Stimulated activated CD4-positive, alpha-beta T cell treated with anti-CD3 and anti-CD28 coated beads, Interleukin-4, amount 100 ng/mL, for 24 hours (primary cell): ENCODE measurements at places on chromosomes 16 and 17.
A peak's percentile ranks its signal among the peaks of the same experiment; 100 is the strongest.

DNA sequence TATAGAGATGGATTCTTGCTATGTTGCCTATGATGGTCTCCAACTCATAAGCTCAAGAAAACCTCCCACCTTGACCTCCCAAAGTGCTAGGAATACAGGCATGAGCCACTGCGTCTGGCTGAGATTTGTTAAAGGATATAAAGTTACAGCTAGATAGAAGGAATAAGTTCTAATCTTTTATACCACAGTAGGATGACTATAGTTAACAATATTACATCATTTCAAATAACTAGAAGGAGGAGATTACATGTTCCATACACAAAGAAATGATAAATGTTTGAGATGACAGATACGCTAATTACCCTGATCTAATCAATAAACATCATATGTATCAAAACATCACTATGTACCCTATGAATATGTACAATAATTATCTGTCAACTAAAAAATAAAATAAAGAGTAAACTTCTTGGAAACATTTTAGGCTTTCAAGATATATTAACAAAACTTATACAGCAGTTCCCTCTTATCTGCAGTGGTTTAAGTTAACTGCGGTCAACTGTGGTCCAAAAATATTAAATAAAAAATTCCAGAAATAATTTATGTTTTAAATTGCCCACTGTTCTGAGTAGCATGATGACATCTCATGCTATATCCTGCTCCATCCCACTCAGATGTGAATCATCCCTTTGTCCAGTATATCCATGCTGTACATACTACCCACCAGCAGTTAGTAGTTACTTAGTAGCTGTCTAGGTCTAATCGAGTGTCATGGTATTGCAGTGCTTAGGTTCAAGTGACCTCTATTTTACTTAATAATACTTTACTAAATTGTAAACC, 129.2 kb upstream of the NACA2 start:
- no peak for DNase-seq

GRCh38 chr17:78341559-78342448, 18.1 kb downstream of the SOCS3 start:
- no peak for DNase-seq

GRCh38 chr17:72030067-72030899, 90.5 kb upstream of the SOX9 start:
- DNase-seq: peak; percentile 11

DNA sequence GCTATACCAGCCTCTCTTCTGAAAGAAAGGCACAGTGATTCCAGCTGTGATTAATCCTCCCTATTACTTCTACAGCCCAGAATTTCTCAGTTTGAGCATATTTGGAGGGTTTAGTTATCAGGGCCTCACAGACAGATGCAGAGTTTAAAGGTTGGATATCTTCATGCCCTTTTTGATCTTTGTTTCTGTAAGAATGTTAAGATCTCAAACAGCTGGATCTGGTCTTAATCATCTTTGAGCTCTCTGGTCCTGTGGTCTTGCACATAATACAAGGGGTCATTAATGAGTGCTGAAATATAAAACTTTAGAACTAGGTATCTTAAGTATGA, 9.1 kb upstream of the ARL2BP start:
- DNase-seq: no peak

- peak; percentile 78 for DNase-seq
These were observed 194.0 kb upstream of the CIBAR2 start for GRCh38 chr16:85306071-85306792.

GRCh38 chr17:78412403-78412802, 34.0 kb downstream of the PGS1 start:
- peak; percentile 48 for DNase-seq

DNA sequence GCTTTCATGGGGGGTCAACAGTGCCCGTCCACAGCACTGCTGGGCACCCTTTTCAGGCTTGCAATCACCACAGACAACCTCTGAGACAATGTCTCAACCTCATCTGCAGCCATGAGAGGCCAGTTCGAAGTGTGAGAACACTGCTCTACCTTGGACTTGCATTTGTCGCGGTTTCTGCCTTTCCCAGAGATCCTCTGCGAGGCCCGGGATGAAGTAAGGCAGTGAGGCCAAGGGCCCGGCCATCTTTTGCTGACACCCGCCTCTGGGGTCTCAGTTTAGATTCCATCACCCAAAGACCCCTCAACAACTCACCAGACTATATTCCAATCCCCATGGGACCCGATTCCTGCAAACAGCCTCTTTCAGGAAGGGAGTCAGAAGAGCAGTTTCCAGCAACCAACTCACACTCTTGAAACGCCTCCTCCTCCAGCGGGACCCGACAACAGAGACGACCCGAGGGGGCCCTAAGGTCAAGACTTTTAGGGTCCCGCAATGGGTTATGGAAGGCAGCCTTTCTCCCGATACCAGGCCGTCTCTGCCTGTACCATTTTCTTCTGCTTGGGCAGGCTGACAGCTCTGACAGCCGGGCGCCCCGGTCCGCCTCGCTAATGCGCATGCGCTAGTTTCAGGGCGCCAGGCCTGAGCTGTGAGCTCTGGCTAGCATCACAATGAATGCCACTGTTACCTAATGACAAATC, 576.0 kb downstream of the KCNJ18 start:
- DNase-seq: no peak

GRCh38 chr17:63701456-63701820, 1.5 kb upstream of the LIMD2 start:
- no peak for DNase-seq

GRCh38 chr16:87163637-87164036, 153.6 kb downstream of the C16orf95 start:
- no peak for DNase-seq

DNA sequence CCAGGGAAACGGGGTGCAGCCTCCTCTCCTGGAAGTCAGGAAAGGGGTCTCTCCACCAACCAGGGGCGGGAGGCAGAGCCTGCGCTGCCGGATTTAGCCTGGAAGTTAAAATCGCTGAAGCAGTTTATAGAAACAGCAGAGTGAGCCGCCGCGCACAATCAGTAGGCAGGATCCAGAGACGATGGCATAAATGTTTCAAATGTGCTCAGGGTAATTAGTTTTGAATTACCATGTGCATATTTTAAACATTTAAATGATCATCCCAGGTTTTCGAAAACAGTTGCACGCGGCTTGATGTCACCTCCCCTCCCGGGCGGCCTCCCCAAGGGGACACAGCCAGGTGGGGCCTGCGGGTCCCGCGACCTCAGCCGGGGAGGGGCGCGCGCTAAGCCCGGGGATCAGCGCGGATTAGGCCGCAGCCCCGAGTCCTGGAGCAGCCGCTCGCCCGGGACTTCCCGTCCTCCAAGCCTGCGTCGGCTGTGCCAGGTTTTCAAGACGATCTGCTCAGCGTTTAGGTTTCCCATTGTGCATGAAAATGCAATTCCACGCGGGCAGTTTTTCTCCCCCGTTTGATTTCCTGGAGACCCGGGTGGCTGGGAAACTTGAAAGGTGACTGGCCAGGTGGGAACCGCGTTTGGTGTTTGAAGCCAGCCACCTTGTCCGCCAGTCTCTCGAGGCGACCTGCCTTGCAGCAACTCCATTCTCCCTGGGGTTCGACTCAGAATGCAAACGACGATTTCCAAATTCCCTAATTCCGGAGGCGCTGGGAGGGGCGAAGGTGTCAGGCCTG, 78.3 kb downstream of the RPA1 start:
- no peak for DNase-seq

DNA sequence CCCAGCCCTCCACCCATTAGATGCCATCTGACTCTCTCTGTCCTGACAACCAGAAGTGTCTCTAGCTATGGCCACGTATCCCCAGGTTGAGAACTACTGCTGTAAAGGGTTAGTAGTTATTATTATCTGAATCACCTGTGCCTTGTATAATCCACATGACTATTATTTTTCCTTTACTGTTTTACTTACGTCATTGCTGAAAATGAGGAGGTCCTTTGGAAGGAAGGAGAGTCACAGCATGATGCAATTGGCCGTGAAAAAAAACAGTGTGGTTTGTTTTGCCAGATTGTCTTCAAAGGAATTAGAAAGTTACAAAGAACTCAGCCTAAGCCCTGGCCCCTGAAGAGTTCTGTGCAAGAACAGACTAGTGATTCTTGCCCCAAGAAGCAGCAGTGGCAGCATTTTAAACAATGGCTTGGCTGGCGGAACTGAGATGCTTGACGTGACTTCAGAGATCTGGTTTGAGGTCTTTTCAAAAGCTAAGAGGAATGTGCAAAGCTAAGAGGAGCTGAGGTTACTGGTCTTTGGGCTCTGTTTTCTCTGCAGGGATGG, 413.3 kb upstream of the EEF2KMT start:
- DNase-seq: no peak

DNA sequence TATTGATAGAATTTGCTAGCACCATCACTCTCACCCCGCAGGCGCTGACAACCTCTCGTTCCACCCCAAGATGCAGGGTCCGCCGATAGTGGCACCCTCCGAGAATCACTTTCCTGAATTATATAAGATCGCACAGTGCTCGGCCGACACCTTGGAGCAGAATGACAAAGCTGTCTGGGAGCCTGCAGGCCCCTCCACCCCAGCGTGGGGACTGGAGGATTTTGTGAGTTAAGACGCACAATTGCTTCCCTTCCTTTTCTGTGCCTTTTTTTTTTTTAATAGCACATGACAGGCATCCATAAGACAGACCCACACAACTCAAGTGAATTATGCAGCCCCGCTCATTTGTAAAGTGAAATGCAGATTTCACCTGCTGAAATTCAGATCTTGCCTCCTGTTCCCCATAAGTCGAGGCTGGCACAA, 155.3 kb downstream of the C16orf78 start:
- DNase-seq: no peak

DNA sequence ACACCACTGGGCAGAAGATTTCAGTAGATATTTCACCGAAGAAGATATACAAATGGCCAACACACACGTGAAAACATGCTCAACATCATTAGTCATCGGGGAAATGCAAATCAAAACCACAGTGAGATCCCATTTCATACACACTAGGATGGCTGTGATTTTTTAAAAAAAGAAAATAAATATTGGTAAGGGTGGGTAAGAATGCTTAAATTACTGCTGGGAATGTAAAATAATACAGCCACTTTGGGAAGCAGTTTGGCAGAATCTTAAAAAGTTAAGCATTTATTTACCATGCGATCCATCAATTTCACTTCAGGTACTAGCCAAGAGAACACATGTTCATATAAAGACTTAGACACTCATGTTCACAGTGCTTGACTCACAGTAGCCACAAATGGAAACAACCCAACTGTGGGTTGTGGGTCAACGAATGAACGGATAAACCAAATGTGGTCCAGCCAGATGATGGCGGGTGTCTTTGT, 6.5 kb upstream of the C16orf74 start:
- no peak for DNase-seq

DNA sequence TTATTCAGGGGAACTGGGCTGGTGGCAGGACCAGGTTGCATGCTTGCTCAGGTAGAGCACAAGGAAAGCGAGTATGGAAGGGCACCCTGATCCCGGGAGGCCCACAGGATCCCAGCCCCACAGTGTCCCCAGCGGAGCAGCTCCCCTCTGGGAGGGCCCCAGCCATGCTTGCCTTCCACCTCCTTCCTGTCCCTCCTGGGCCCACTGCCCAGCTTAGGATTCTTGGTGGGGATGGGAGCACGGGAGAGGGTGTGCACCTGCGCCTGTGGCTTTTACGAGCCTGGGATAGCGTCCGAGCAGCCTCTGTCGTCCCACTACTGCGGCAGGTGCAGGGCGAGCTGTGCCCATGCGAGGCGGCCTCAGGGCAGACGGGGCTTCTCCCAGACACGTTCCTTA, 114.5 kb downstream of the BANP start:
- DNase-seq: no peak

DNA sequence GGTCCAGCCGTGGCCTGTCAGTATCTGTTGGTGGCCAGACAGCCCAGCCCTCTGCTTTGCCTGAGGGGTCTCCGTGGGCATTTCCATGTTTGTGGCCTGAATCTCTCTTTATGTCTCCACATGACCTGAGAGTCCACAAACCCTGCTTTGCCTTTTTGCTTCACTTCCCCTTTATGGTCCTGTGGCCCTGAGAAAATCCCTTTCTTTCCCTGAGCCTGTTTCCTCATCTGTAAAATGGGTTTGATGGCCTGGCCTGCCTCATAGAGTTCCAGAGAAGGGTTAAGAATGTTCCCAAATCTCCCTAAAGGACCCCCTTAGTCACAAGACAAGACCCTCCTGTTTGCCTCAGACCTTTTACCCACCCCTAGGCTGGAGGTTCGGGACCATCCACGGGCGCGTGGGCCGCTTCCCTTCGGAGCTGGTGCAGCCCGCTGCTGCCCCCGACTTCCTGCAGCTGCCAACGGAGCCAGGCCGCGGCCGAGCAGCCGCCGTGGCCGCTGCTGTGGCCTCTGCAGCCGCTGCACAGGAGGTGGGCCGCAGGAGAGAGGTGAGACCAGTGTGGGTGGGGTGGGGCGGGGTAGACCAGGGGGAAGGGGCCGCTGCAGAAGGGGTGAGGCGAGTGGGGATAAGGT, 26.2 kb upstream of the ALKBH5 start:
- DNase-seq: no peak

GRCh38 chr16:67000384-67001351, 12.3 kb downstream of the CES4A start:
- DNase-seq: peak; percentile 57

DNA sequence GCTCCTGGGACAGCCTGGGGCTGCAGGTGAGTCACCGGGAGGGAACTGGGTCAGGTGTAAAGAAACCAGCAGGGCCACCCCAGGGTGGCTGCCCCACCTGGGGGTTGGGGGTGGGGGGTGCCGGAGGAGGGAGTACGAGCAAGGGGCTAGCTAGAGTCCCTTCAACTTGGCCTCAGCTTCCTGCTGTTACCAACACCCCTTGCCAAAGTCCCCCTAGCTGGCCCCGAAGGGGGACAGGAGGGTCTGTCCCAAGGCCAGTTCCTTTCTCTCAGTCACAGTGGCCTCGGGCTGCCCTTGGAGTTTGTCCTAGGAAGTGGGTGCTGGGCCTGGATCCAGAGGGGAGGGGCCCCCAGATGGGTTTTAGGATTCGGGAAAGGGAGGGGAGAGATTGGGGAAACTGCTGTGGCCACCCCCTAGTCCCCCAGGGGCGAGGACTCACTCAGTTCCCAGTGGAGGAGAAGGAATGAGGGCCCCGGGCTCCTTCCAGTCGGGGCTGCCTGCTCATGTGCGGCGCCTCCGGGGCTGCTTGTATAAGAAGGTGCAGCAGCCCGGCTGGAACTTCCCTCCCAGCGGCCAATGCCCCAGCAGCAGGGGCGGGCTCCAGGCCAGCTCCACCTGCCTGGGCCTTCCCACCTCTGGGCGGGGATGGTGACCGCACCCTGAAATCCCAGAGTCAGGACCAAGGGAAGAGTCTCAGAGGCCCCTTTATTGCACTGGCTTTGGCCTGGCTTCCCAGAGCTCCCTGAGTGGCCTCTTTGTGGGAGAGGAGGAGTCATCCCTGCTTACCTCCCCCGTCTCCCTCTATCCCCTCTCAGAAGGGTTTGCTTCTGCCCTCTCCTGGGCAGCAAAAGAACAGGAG, 7.3 kb downstream of the ARHGAP27 start:
- no peak for DNase-seq

DNA sequence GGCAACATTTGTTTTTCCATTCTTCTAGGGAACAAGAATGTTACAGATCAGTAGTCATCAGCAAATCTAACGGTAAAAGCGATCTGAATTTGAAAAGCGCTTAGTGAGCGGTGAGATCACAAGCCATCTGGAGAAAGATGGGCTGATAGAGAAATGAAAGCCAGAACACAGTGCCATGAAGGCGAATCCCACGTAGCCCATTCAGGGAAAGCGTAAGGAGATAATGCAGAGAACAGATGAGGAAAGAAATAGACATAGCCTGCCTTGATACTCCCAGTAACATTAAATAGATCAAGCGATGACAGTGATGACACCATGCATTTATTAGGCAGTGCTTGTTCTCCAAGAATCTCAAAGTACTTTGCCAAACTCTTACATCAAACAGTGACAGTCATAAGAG, 183.1 kb upstream of the PSMD7 start:
- DNase-seq: no peak

- DNase-seq: no peak
These were observed 29.9 kb downstream of the RAD51C start for GRCh38 chr17:58722274-58722673.
